Gastrocnemius medialis (tissue), 4 donors: ENCODE measurements at places on chromosomes 3 and 15. TPM values are rescaled to one million over a fixed set of nuclear protein-coding genes. Genes with fewer than 3 reads are reported as not detected.

The PIGZ gene
- total RNA-seq: 2.3 TPM

DNA sequence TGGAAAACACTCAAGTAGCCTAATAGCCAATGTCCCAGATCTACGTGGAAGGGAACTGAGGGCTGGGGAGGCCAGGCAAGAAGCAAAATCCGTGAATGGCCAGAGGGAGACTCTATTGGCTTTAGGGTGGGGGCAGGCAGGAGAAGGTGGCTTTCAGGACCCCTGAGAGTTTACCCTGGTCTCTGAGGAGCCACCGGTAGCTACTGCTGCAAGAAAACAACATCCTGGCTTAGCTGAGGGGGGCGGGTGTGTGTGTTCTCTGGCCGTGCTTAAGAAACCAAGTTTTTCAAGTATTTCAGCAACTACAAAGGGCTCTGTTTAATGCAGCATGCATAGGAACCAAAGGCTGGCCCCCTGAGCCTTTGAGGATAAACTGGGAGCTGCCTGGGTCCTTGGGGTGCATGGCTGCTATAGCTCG lies 47.6 kb upstream of the TRPM1 start:
- H3K27ac ChIP-seq: no peak overlapping the region
- DNase-seq: no peak
- H3K27me3 ChIP-seq: no peaks in the 10 kb centered on the region
- no peaks in the 10 kb centered on the region for H3K4me1 ChIP-seq
- H3K4me3 ChIP-seq: no peak overlapping the region
- H3K36me3 ChIP-seq: no peaks in the 10 kb centered on the region

The CCR3 gene
- not detected for total RNA-seq

GRCh38 chr3:113094337-113095221 lies 103.8 kb downstream of the GTPBP8 start:
- no peak overlapping the region for H3K4me3 ChIP-seq
- no peaks in the 10 kb centered on the region for H3K27me3 ChIP-seq
- no peak for DNase-seq

The SPATA12 gene
- not detected for total RNA-seq
